ENCODE measurements at places on chromosomes 1 and 21.

GRCh38 chr1:237103021-237103420 is 61.0 kb downstream of the RYR2 start:
- no peak for DNase-seq

GRCh38 chr1:14678011-14678638 is 79.6 kb downstream of the KAZN start:
- DNase-seq: no peak

- DNase-seq: no peak
Observed at GRCh38 chr21:46059195-46059594, 38.7 kb upstream of the COL6A2 start.

DNA sequence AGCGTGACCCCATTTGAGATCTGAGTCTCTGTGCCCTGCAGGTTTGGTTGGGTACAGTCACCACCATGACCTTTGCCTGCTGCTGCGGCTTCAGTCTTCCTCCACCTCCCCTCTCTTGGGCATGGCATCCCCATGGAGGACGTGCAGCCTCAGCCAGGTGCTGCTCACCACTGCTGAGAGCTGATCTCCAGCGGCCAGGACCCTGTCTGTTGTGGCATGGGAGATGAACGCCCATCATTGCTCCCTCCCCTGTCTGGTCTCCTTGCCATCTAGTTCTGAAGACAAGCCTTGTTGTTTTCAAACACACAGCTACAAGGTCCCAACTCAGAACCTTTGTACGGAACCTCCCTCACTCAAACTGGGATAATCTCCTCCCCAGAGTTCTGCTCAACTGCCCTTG is 19.2 kb upstream of the PKP1 start:
- no peak for DNase-seq

- DNase-seq: peak; percentile 69
Observed at GRCh38 chr1:63615768-63616420, 22.7 kb downstream of the PGM1 start.

DNA sequence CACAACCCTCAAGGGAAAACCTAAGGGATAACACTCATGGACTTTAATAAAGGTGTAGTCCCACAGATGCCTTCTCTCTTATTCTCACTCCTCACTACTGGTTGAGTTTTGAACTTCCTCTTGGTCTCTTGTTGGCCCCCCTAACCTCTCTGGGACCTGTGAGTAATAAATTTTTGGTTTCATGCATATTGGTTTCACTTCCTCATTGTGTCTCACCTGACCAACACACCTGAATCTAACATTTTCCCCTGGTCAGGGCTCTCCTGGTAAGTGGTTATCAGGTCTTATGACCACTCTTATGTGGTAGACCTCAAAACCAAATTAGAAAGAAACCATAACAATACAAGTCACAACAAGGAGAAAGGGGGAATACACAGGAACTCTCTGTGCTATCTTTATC is 60.5 kb upstream of the PRMT6 start:
- DNase-seq: no peak

- no peak for DNase-seq
Observed at GRCh38 chr1:6730880-6731279, 29.3 kb upstream of the DNAJC11 start.

DNA sequence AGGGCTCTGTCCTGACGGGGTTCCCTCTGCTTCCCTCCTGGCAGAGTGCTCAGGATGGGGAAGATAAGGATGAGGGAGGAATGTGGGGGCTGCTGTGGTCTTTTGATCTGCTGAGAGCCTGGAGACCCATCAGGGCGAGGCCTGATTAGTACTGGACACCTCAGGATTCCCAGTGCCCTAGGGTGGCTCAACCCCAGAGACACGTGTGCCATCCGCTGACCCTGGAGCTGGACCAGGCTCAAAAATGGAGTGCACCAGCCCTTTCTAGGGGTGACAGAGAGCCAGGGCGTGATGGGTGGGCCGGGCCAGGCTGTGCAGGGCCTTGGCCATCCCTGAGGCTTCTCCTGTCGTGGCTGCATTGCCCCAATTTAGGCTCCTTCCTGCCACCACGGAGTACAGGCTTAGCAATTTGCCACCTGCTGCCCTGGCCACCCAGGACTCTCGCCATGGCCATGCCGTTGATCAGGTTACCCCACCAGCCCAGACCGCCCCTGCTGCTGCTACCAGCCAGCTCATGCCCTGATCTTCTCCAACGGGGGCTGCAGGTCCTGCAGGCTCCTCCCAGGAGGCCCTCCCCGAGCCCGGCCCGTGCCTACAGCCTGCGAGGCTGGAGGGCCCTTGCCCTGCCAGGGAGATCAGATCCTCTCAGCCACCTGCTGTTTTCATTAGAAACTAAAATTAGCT is 9.5 kb downstream of the WNT4 start:
- DNase-seq: no peak

DNA sequence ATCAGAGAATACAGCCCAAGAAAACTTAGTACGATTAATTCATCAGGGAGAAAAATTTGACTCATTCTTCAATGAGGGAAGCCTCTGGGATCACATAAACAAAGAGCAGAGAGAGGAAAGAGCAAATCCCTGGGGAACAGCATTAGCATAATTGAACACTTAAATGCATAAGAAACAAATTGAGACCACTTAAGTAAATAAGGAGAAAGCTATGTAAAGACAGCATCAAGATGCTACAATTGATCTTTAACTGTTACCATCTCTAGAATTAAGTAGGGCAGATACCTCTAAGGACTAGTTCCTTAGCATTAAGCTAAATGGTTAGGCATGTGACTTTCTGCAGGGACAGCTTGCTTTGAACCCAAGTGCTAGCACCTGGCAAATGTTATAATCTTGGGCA is 265.1 kb upstream of the NEGR1 start:
- DNase-seq: no peak

GRCh38 chr1:26317612-26318337 is at the start of gene CD52:
Gene CD52 (plus strand): TSS chr1:26317958. CDS start chr1:26318018, 60 bp downstream.
- DNase-seq: peak; percentile 64

GRCh38 chr1:19073311-19074186 is 117.1 kb upstream of the IFFO2 start:
- DNase-seq: no peak

DNA sequence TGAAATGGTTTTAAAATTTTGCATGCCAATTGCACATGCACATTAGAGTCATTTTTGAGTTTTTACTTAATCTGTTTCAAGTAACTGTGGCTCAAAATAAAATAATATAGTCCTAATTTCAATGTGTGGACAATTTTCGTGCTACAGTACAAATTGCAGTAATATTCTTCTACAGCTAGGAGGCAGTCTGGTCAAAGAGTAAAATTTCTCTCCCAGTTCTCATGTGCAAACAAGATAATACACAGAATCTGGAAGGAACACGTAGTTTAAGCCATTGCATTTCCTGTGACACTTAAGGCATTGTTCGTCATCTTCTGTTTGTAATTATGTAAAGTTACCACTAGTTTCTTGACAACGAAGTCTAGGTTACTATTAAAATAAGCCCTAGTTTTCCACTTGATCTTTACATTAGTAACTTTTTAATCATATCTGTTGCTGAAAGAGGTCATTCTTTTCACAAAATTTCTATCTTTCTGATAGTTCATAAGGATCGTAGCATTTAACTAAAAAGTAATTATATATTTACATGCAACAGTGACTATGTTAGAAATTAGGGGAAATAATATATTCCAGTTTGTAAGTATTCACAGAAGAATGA is 28.9 kb downstream of the ODR4 start:
- DNase-seq: no peak

- no peak for DNase-seq
Observed at GRCh38 chr1:116092752-116093489, 18.3 kb upstream of the MAB21L3 start.

GRCh38 chr1:22773981-22774832 is 63.6 kb downstream of the EPHB2 start:
- no peak for DNase-seq

- no peak for DNase-seq
Observed at GRCh38 chr1:89104687-89105086, 21.2 kb downstream of the GBP2 start.

DNA sequence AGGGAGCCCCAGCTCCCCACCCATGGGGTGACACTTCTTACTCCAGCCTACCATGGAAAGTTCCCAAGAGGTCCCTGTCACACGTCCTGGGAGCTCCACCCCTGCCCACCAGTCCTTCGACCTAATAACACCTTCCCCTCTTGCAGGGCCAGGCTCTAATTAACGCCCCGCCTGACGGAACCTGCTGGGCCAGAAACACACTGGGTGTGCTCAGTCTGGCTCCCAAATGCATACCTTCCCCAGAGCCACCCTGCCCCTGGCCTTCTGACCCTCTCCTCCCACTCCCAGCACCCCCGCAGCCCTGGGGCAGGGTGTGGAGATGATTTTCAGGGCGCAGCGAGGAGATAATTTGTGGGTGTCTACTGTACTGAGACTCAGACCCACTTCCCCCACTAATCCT is 20.6 kb downstream of the PGLYRP3 start:
- no peak for DNase-seq

DNA sequence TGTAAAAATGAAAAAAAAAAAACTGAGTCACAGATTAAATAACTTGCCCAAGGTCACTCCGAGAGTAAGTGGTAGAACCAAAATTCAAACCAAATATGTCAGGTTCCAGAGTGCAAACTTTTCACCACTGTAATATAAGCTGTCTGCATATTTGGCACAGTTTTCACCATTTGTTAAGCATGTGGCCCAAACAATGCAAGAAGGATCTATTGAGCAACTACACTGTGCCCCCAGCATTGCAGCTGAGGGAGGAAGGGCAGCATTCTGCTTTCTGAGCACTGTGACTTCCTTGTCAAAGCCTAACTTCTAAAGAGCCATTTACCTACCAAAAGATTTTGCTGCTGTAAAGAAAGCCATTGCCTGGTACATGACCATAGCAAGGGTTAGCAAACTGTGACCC is 133.4 kb downstream of the SYT2 start:
- no peak for DNase-seq

GRCh38 chr1:56758135-56758534 is 61.1 kb downstream of the FYB2 start:
- no peak for DNase-seq

DNA sequence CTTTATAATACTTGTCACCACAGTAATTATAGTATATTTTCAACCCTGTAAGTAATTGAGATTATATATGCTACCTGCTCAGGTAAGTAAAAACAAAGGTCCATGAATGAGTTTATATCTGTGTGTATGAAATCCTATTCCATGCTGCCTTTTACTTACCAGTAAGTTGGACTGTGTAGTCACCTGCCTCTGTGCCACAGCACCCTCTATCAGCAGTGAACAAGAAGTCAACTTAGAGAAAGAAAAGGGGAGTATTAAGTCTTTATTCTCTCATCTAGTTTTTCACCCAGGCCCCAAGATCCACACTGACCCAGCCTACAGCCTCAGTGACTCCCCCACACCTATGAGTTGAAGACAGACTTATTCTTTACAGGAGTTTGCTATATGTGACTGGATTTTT is 36.9 kb upstream of the IFI16 start:
- DNase-seq: no peak

DNA sequence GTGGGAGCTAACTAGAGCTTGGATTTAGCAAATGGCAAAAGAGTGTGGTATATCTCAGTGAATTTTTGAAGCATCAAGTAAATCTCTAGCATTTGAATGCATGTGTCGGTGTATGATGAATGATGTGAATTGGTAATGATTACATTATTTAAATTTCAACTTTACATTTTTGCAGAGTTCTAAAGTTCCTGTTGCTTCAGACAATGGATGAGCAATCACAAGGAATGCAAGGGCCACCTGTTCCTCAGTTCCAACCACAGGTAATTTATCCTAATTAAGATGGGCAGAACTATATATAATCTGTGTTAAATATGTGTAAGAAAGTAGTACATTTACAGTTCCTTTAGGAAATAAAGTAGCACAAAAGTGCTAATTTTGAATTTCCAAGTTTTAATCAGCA is 75.6 kb downstream of the NEK7 start:
- no peak for DNase-seq

DNA sequence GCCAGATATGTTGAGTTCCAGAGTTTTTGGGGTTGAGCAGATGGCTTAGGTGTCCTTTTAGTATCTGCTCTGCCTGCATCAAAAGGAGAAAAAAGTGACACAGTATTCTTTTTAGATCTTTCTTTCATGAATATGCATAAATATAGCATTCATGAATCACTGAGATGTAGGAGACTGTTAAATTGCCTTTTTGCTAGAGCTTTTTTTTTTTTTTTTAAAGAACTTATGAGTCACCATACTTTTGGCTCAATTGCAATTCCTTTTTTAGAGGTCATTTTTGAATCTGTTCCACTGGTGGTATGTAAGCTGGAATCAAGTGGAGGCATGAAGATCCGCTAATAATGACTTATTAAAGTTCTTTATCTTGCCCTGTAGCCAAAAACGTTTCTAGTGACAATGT is 480.9 kb upstream of the ZRANB2 start:
- DNase-seq: no peak

DNA sequence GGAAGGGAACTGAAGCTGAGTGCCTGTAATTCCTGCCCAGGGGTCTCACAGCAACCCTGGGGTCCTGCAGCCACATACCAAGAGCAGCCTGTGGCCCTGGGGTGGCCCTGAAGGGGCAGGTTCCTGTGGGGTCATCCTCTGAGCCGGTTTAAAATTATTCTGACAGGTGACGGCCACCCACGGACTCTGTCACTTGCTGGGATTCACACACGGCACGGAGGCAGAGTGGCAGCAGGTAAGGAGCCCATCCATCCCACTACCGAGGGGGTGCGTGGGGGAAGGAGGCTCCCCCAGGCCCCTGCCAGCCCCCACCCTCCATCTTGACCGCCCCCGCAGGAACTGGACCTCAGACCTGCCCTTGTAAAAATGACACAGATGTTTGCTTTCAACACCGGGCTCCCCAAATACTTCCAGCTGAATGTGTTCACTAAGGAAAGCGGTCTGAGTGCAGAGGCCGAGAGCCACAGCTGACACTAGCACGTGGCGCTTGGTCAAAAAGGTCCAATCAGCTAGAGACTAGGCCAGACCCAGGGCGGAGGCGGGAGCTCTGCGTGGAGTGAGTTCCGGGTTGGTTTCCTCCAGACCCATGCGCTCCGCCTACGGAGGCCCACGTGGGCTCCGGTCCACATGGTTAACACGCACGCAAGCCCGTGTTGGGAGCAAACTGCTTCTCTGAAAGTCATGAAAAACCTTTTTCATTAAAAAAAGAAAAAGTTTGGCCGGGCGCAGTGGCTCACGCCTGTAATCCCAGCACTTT is 10.0 kb downstream of the YBEY start:
- peak; percentile 37 for DNase-seq

- no peak for DNase-seq
Observed at GRCh38 chr21:23612210-23612609, 1995.1 kb downstream of the MRPL39 start.

GRCh38 chr1:167435484-167435883 is 82.8 kb downstream of the CD247 start:
- DNase-seq: no peak

- no peak for DNase-seq
Observed at GRCh38 chr1:224325959-224326358, 4.0 kb downstream of the NVL start.

- DNase-seq: peak; percentile 27
Observed at GRCh38 chr1:224380003-224380402, 23.3 kb downstream of the CNIH4 start.

GRCh38 chr1:34907487-34908090 is 21.9 kb downstream of the DLGAP3 start:
- DNase-seq: no peak

GRCh38 chr1:89022167-89022959 is at the start of gene GBP3:
Gene GBP3 (minus strand): TSS chr1:89022866. CDS start chr1:89020721, 2,145 bp downstream.
- no peak for DNase-seq

Data from activated T-cell treated with anti-CD3 and anti-CD28 coated beads for 4 hours (primary cell).